ENCODE measurements at places on chromosomes 2 and 18.

DNA sequence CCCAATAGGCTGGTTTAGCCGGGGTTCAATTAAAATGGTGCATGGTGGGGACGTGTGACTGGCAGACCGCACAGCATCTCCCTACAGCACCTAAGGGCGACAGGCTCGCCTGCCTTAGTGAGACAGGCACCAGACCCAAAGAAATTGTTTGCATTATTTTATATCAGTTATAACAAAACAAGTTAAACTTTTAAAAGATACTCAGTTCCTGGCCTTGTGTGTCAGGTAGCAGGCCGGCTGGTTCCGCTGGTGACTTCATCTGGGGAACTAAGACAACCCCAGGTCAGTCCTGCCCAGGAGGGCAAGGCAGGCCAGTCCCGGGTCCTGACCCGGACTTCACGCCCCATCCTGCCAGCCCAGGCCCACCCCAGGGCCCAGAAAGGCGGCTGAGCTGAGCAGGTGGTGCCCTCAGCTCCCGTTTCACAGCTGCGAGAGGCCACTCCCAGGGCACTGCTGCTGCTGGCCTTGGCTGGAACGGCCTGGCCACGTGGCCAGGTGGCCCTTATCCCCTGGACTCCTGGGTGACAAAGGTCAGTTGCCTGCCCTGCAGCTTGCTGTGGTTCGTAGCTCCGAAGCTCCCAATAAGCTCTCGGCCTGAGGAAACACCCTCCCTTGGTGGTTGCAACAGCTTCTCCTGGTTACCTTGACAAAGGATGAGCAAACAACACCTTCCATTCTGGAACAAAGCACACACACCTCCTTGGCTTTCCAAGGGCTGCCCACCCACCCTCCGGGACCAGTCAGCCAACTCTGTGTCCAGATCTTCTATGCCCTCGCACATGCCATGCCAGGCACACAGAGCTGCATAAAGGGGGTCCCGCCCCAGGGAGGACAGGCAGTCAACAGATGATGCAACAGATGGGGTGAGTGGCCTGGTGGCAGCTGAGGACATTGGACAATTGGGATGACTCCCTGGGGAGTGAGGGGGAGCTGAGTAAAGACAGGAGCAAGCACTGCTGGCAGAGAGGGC lies 11.3 kb upstream of the AGXT start:
- DNase-seq: no peak

GRCh38 chr18:384897-385296 lies 115.6 kb downstream of the COLEC12 start:
- DNase-seq: no peak

- DNase-seq: no peak
Measured at GRCh38 chr18:59912007-59912550, 12.3 kb downstream of the PMAIP1 start.

GRCh38 chr18:49071778-49072177 lies 121.0 kb upstream of the SMAD7 start:
- DNase-seq: no peak

DNA sequence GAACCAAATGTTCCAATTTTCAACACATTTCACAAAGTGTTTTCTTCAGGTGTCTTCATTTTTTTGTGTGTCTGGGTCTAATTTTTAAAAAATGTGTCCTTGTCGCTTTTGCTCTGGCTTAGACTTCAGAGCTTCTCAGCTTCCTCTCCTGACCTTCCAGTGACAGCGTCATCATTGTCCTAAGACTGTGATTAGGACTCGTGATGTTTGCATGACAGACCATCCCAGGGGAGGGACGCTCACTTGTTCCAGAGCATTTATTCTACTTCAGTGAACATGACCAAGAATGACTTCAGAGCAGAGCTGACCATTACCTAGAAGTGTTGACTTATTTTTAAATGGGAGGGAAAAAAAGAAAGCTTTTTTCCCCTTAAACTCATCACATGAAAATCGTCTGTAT lies 591.9 kb downstream of the IRS1 start:
- no peak for DNase-seq

DNA sequence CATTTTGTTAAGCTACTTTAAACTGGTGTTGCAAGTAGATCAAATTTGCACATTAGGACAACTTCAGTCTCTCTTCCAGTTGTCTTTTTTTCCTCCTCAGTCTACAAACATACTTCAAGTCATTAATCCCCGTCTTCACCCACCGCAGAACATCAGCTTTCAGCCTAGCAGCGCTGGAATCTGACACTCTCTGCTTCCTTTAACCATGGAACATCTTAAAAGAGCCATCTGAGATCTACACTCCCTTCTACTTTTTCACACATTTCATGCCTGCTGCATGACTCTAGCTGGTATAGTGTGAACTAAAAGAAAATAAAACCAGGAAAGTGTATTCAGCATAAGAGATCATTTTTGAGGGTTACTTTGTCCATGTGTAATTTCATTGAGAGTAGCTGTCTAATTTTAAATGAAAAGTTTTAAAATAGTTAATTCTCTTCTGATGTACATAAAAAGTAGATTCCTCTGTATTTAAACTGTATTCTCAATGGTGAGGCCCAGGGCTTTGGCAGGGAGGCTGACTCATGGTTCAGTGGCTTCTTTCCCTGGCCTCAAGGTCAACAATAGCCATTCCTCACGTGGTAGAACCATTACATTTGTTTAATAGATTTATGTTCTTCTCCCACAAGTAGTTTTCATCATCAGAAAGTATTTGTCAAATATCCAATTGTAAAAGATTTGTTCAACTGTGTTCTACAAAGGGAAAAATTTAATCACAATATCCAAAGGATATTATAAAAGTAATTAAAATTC lies 16.5 kb downstream of the SGPP2 start:
- no peak for DNase-seq

GRCh38 chr2:23100406-23100805 lies 284.6 kb upstream of the KLHL29 start:
- DNase-seq: no peak

DNA sequence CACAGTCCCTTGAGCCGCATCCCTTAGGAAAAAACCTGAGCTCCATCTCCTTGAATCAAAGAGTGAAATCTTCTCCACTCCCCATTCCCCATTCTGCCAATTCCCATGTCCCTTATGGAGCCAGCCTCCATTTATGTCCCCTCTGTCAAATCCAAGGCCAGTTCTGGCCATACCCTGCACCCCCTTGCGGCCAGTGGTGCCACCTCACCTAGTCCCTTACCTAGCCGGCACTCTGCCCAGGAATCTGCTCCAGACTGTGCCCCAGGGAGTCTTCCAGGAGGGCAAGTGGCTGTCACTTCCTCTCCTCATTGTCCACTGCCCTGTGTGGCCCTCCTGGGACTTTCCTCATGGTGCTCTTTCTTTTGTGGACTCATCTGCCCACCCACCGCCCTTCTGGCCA lies 195.4 kb upstream of the RMP24 start:
- no peak for DNase-seq

GRCh38 chr2:235229236-235229635 lies 264.6 kb upstream of the AGAP1 start:
- no peak for DNase-seq

Measured in natural killer cell treated with Interleukin-12 subunit alpha and Interleukin-12 subunit beta and Interleukin-15 and Interleukin-18, amount 100 ng/mL, for 72 hours (primary cell).